ENCODE measurements at places on chromosomes 13 and 19.

- DNase-seq = no peak
These were observed 10.0 kb downstream of the CFD start for GRCh38 chr19:869245-870177.

- no peak for DNase-seq
These were observed 1.5 kb downstream of the ZNF576 start for GRCh38 chr19:43597876-43598275.

- DNase-seq = peak; percentile 45
These were observed 133.9 kb downstream of the AKAP11 start for GRCh38 chr13:42405665-42406390.

DNA sequence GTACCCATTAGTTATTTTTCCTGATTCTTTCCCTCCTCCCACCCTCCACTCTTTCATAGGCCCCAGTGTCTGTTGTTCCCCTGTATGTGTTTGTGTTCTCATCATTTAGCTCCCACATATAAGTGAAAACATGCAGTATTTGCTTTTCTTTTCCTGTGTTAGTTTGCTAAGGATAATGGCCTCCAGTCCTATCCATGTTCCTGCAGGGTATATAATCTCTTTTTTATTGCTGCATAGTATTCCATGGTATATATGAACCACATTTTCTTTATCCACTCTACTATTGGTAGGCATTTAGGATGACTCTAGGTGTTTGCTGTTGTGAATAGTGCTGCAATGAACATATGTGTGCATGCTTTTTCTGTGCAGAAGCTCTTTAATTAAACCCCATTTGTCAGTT is 79.4 kb downstream of the ZMYM2 start:
- DNase-seq = no peak

DNA sequence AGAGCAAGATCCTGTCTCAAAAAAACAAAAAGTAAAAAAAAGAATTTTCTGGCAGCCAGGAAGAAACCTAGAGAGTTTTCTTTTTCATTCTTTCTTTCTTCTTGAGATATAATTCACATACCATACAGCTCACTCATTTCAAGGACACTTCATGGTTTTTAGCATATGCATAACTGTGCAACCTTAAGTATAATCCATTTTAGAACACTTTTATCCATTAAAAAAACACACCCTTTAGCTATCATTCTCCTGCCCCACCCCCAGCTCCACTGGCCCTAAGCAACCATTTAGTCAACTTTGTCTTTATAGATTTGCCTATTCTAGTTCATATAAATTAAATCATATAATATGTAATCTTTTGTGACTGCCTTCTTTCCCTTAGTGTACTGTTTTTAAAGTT is 8.1 kb upstream of the IPO5 start:
- DNase-seq = no peak

- DNase-seq = no peak
These were observed 136.4 kb downstream of the URI1 start for GRCh38 chr19:30078381-30078910.

DNA sequence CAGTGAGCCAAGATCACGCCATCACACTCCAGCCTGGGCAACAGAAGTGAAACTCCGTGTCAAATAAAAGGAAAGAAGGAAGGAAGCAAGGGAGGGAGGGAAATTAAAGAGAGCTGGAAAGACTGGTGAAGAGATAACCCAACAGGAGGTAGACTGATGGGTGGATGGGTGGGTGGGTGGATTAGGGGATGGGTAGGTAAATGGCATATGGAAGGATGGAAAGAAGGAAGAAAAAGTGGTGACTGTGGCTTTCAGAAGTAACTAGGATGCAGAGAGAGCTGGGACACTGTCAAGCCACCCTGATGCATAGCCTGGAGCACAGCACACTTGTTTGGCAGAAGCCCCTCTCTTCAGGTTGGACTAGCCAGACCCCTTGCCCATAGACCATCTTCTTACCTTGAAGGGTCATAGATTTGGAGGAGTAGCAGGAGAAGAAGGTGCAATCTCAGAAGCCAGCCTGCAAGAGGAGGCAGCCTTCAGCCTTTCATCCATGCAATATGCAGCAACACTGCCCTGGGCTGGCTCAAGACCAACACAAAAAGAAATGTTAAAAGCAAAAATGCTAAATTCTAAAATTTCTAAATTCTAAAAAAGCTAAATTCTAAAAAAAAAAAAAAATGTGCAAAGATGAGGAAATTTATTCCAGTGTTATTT is 5.1 kb downstream of the IQCN start:
- DNase-seq = no peak

DNA sequence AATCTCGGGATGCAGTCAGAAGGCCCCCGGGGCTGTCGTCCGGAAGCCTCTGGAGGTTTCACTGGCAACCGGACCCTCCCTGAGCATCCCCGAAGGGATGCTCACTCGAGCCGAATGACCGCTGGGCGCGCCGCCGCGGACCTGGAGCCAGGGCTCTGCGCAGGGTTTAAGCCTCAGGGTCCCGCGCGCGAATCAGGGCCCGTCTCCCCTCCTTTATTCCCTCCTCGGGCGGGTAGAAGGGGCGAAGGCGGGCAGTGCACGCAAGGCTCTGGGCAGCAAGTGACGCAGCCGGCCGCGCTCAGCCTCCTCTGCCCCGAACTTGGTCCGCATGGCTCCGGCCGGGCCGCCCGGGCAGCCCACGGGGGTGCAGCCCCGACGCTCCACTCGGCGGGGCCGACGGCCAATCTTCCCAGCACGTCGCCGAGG is 572 bp downstream of the SHISA2 start:
- no peak for DNase-seq

DNA sequence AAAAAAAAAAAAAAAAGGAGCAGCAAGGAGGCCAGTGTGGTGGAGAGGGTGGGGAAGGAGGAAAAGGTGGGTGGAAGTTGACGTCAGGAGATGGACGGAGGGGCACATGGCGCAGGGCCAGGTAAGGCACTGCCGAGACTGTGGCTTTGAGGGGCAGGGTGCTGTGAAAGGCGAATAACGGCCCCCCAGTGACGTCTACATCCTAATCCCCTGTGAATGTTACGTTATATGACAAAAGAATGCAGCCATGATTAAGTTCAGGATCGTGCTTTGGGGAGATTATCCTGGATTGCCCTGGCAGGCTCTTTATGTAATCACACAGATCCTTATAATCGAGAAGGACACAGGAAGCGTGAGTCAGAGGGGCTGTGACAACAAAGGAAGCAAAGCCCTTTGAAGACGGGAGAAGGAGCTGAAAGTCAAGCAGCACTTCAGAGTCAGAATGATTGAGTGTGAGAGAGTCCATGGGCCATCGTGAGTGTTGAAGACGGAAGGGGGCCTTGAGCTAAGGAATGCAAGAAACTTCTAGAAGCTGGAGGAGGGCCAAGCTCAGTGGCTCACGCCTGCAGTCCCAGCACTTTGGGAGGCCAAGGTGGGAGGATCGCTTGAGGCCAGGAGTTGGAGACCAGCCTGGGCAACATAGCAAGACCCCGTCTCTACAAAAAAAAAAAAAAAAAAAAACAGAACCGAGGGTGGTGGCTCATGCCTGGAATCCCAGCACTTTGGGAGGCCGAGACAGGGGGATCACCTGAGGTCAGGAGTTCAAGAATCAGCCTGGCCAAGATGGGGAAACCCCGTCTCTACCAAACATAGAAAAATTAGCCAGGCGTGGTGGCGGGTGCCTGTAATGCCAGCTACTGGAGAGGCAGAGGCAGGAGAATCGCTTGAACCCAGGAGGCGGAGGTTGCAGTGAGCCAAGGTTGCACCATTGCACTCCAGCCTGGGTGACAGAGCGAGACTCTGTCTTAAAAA is 13.8 kb upstream of the CEACAM16 start:
- no peak for DNase-seq
